ENCODE measurements at places on chromosomes 16 and 17.

- no peak for DNase-seq
Observed at GRCh38 chr17:80769936-80770625, 221.6 kb upstream of the CHMP6 start.

DNA sequence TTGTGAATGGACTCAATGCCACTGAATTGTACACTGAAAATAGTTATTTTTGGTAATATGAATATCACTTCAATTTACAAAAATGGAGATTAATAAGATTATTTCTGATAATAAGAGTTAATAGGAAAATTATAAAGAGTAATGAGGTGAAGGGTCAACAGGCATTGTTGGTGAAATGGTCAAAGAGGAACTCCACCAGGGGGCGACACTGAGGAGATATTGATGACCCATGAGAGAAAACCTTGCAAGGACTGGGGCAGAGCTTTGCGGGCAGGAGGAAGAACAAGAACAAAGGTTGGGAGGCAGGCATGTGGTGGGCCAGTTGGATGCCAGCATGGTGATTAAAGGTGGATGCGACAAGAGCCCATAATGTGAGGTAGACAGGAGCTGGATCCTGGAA is 74.0 kb upstream of the XYLT1 start:
- no peak for DNase-seq

DNA sequence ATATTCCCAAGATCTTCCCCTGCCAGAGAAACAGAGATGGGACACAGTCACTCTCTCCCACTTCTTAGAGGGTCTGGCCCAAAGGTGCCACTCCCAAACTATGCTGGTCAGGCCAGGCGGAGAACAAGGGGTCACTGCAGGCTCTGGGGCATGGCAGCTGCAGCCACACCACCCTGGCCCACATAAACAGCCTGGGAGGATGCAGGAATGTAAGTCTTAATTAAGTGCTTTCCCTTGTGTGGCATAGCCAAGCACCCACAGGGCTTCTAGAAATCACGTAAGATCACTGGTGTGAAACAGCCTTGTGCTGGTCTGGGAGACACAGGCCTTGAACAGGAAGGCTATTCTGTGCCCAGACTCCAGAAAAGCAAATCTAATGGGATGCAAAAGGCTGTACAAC is 31.5 kb downstream of the ABCC12 start:
- no peak for DNase-seq

DNA sequence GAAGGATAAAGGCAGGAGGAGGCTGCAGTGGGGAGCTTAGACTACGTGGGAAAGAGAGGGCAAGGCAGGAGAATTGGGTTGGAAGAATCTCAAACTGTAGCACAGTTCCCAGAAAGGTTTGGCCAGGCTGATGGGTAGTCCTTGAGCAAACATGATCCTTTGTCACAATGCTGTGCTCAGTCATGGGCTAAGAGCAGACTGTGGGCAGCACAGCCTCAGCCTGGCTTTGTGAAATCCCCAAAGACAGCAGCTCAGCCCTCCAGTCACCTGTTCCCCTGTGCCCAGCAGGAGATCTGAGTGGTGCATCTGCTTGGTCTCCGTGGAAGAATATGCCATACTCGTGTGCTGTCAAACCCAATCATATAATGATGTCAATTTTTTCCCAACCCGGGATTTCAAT is 10.6 kb upstream of the ENGASE start:
- no peak for DNase-seq

DNA sequence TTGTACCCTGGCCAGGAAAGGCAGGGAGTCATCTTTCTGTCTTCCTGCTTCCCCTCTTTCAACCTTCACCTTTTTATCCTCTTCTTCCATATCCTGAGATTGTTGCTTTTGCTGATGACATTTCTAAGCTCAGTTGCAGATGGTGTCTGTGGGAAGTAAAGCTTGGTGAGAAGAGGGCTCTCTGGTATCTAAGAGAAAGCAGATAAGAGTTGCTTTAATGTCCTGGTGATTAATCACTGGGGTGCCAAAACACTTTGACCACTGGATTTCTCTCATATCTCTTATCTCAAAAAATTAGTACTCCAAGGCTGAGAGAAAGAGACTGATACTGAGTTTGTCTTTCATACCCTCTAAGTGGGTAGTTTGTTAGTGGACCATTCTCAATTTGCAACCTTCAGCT is 71.3 kb downstream of the NEUROD2 start:
- no peak for DNase-seq

DNA sequence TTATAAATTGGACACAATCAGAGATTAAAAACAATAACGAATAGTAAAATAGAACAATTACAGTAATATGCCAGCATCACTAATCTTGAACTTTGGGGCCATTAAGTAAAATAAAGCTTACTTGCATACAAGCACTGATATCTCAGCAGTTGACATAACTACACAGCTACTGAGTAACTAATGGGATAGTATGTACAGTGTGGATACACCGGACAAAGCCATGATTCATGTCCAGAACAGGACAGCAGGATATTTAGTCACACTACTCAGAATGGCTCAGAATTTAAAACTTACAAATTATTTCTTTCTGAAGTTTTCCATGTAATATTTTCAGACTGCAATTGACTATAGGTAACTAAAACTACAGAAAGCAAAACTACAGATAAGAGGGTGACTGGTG is 427.5 kb downstream of the CDH13 start:
- no peak for DNase-seq

GRCh38 chr16:53840456-53840855 is 136.5 kb downstream of the FTO start:
- DNase-seq: no peak

GRCh38 chr16:77302249-77302648 is 103.0 kb downstream of the SYCE1L start:
- DNase-seq: no peak

DNA sequence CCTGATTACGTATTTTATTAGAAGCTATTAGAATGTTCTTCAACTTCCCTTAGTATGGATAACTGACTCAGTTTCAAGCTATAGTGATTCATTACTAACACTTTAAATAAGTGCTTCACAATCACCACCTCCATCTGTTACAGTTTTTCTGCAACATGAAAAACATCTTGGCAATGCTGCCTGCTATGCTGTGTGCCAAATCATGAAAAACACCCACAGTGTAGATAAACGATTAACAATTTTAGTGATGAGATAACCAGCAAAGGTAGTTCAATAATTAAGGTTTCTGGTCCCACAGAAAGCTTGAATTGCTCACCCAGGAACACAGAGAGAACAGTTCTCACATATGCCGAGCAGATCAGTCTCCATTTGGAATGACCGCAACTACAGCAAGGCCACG is 51.4 kb upstream of the SLC25A19 start:
- DNase-seq: no peak

- peak; percentile 37 for DNase-seq
Observed at GRCh38 chr17:73091770-73092522, 542 bp downstream of the SLC39A11 start.

GRCh38 chr16:88685156-88686061 is 898 bp downstream of the SNAI3 start:
- DNase-seq: no peak

GRCh38 chr16:23566724-23567123 is 9.2 kb downstream of the UBFD1 start:
- no peak for DNase-seq

DNA sequence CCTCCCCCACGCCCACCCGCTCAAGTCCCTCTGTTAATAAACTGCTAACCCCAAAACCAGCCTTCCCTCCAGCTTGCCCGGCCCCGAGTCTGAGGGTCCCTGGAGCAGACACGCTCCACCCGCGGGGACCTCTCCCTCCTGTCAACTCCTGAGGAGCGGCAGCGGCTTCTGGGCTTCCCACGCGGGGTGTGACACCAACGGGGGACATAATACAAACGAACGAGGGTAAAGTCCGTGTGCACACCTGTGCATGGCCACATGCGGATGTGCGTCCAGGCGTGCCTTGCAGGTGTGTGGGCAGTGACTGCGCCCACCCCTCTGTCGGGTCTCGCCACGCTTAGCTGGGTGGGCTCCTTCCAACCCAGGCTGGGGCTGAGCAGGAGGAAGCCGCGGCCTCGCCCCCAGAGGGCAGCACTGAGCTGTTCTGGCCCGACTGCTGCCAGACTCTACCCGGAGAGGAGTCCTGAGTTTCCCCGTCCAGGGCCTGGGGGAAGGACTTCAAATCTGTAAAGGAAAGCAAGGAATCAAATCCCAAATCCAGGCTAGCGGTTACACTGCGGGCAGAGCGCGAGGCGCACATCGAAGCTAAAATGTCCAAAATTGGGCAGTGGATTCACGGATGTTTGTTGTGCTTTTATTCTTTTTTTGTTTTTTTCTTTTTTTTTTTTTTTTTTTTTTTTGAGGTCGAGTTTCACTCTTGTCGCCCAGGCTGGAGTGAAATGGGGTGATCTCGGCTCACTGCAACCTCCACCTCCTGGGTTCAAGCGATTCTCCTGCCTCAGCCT is 24.2 kb upstream of the KRT17 start:
- peak; percentile 82 for DNase-seq

- no peak for DNase-seq
Observed at GRCh38 chr16:49281843-49282642, 405 bp upstream of the CBLN1 start.

DNA sequence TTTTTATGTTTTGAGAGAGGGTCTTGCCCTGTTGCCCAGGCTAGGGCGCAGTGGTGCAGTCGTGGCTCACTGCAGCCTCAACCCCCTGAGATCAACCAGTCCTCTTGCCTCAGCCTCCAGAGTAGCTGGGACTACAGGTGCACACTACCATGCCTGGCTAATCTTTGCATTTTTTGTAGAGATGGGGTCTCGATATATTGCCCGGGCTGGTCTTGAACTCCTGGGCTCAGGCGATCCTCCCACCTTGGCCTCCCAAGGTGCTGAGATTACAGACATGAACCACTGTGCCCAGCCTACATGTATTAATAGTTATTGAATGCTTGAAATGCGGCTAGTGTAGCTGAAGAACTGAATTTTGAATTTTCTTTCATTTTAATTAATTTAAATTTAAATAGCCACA is 12.2 kb downstream of the C1QTNF1 start:
- DNase-seq: no peak

GRCh38 chr17:17823433-17824118 is 13.2 kb downstream of the SREBF1 start:
- peak; percentile 77 for DNase-seq

DNA sequence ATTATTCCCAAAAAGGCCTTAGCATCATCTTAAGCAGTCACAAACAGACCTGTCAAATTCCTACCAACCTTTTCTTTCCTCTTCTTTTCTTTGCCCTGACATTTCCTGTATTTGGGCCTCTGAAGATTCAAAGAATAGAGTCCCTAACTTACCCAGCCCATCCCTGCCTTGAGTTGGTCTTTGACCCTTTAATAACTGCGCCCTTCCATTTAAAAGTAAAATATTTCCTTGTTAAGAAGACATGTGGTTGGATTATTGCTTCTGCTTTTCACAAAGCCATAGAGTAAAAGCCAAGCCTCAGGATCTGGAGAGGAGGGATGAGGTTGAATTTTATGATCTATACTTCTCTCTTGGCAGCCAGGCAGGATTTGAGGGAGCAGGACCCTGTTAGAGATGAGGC is 13.2 kb upstream of the CCL23 start:
- DNase-seq: no peak

- no peak for DNase-seq
Observed at GRCh38 chr17:70159980-70160379, 9.4 kb upstream of the KCNJ2 start.

GRCh38 chr16:85072947-85073346 is 39.3 kb downstream of the CIBAR2 start:
- DNase-seq: no peak

- DNase-seq: no peak
Observed at GRCh38 chr17:67588326-67588725, 129.4 kb upstream of the NOL11 start.

DNA sequence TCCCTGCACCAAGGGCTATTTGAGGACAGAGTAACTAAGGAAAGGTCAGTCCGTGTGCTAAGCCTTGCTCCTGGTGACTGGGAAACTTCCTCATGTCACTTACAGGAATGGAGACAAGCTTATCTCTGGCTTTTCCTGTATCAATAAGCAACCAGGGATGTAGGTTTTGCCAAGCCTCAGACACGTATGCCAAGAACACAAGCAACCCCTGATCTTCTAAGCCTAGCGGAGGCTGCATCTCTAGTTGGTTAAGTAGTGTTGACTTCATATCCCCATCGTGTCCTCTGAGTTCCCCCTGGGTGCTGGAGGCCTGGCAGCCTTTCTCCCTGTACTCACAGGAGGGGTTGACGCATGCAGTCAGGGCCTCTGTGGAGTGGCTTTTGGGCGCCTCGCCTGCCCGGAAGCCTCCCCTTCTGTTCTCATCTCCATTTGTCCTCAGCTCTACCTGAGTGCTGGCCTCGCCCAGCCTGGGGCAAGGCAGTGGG is 1.4 kb upstream of the C1QTNF1 start:
- no peak for DNase-seq

GRCh38 chr17:50944054-50944901 is 78.1 kb upstream of the TOB1 start:
- DNase-seq: peak; percentile 94

DNA sequence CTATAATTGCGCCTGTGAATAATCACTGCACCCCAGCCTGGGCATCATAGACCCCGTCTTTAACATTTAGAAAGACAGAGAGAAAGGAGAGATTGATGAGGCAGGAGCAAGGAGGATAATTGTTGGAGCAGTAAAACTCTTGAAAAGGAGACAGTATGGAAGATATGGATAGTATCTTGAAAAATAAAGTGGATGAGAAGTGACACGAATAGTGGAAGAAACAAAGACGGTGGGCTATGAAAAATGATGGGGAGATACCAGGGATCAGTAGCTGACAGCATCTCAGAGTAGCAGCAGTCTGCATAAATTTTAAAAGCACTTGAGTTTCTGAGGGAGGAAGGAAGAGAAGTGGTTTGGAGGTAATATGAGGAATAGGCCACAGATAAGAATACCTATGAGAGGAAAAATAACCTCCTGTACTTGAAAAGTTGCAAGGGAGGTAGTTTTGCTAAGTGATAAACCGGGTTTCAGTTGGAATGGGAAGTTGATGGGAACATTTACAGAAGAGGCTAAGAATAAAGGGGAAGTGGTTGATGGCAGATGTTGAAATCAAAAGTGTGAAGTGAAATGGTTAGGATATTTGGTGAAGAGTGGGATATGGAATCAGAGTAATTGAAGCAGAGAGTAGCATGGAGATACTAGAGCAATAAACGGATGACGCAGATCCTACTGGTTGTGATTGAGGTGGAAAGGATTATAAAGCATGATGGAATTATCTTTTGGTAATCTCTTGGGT is 1.8 kb upstream of the PPM1D start:
- DNase-seq: no peak

GRCh38 chr16:65123396-65124211 is 1.7 kb upstream of the CDH11 start:
- DNase-seq: no peak

DNA sequence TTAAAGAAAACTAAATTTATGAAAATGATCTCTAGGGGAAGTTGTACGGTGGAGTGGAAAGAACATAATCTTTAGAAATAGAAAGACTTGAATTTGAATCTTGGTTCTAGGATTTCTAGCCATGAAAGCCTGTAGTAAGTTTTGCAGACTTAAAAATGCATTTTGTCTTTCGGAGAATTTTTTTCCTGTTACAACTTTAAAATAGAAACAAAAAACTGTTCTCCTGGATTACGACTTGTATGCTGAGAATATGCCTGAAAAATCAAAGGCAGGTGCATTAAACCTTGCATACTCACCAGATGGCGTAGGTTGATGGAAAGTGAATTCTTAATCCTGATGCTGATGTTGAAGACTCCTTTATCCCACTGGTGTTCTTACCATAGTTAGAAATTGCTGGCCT is 7.5 kb upstream of the MPHOSPH6 start:
- no peak for DNase-seq

Measured in NCI-H774 (cell line).